ENCODE measurements at places on chromosomes 13 and 19.

DNA sequence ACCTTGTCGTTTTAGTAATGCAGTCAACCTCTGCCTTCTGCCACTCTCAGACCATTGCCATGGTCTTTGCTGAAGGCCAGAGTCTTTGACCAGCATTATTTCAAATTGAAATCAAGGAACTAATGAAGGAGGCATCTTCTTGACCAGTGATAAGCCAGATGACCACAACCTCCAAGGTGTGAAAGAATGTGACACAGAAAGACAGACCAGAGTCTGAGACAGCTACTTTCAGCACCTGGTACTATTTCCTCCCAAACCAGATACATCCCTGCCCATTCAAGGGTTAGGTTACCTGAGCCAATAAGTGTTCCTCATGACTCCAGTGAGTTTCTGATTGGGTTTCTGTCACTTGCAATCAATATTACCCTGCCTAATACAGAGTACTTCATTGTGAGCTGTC lies 20.3 kb upstream of the RNASEH2B start:
- DNase-seq: no peak

DNA sequence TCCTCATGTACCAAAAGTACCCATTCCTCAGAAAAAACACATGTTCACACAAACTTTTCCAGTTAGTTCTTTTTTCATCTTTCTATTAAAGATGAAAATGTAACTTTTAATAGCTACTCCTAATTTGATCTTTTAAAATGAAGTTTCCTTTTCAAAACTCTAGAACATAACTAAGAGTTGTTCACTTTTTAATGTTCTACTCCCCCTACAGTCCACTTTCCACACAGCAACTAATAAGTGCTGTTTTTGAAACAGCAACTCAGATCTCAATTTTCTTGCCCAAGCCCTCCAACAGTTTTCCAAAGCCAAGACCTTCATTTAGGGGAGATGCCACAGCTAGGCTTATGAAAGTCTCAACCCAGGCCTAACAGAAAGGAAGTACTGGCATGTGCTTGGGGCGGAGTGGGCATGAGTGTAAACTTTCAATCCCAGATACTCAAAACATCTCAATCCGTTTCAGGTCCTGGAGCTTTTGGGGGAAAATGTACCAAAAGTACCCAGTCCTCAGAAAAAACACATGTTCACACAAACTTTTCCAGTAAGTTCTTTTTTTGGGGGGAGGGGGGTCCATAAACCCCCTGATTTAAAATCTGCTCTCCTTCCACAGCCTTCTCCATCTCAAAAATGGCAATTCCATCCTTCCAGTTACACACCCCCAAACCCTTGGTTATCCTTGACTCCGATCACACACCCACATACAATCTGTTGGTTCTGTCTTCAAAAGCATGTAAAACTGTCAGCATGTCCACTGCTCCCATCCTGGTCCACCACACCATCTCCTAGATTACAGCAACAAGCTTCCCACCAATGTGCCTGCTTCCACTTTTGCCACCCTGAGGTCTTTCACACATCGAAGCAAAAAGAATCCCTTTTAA lies 2.0 kb downstream of the FBL start:
- peak; percentile 60 for DNase-seq

DNA sequence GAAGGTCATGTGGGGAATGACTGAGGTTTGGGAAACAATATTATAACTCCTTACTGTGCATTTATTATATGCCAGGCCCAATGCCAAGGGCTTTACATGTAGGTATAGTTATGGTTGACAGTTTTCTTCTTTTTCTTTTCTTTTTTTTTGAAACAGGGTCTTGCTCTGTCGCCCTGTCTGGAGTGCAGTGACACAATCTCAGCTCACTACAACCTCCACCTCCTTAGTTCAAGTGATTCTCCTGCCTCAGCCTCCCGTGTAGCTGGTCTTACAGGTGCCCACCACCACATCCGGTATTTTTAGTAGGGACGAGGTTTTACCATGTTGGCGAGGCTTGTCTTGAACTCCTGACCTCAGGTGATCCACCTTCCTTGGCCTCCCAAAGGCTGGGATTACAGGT lies 13.8 kb downstream of the RTN2 start:
- DNase-seq: no peak

GRCh38 chr13:25252225-25252624 lies 35.1 kb downstream of the MTMR6 start:
- no peak for DNase-seq

DNA sequence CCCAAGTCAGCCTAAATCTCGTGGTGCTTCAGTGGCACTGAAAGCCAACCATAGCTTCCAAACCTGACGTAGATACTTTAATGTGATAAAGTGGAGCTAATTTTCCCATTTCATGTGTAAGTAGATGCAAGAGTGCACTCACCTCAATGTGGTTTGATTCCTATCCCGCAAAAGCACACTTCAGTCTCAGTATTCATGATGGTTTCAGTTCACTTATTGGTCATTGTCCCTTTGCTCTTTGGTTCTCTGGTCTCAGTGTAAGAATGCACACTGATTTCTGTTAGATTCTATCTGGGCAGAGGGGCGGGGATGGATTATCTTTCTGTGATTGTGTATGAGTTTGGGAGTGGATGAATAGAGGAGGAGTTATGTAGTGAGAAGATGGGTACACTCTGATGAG lies 340.6 kb downstream of the KCNRG start:
- no peak for DNase-seq

DNA sequence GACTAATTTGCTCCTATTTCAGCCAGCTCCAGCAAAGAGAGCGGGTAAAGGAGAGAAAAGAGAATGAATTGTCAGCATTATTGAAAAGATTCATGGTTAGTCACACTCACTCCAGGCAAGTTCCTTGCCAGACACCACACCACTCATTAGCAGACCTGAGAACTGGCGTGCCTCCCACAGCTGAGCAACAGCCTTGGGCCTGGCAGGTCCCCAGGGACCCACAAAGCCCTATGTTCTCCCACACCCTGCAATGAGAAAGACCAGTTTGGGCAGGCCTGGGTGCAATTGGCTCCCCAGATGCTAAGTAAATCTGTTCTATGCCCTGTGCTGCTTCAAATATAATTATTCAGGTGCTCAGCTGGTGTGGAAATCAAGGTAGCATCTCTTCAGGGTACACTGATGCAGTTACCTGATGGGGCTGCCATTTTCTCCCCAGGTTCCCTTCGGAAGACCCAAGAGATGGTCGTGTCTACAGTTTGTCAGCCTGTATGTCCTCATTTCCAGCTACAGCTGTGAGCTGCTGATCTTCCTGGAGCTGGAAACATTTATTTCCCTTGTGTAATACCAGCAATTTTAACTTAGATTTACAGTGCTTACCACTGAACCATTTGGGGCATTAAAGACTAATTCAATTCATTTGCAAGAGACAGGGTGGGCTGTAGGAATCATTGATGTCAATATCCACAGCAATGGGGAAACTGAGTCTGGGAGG lies 405.0 kb downstream of the COG6 start:
- DNase-seq: peak; percentile 89

- no peak for DNase-seq
Measured at GRCh38 chr13:98955336-98955735, 22.5 kb downstream of the DOCK9 start.

- DNase-seq: no peak
Measured at GRCh38 chr13:77545626-77546412, 10.3 kb downstream of the SCEL start.

GRCh38 chr13:44240611-44241145 lies 132.9 kb upstream of the SERP2 start:
- DNase-seq: no peak

GRCh38 chr13:78024996-78025395 lies 106.4 kb upstream of the EDNRB start:
- no peak for DNase-seq

DNA sequence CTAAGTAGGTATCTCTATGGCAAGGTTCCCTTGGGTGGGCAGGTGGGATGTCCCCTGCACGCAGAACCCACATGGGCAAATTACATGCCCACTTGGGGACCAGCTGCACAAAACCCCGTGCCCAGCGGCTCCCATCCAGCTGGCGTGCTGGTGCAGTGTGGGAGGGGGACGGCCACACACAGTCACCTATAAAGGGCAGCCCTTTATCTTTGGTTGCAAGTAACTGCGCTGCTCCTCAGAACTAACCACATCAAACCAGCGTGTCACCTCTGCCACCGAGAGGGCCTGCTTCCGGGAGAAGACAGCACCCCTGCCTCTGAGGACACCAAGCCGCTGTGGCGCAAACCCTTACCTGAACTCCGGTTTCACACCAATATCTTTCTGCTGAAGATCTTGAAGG lies 32.2 kb downstream of the ANKRD27 start:
- no peak for DNase-seq

GRCh38 chr19:50710094-50710493 lies 9.5 kb downstream of the SHANK1 start:
- no peak for DNase-seq

DNA sequence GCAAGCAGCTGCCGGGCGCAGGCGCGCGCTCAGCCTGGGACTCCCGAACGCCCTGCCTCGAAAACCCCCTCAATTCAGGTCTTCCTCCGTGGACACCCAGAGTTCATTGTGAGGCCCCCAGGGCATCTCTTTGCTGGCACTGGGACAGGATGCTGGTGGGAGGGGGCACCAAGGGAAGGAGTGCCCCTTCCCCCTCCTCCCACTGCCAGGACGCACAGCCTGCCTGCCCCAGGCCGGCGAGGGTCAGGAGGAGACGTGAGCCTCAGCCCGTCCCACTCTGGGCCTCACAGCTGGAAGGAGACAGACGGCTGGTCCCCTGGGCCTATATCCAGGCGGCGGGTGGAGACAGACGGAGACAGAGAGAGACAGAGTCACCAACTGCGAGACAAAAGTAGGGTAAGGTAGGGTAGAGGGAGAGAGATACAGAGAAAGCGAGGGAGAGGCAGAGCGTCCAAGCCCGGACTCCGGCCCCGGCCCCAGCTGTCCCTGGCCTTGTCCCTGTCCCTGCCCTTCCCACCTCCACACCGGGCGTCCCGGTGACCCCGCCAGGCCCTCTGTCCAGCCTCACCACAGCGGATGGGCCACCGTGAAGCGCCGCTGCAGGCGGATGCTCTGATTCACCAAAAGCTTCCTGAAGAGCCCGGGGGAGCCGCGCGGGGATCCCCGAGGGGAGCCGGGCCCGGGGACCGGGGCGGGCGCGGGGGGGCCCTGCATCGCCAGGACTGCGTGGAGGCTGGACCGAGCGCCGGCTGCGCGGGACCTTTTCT lies at the start of gene PDE4C:
Gene PDE4C (minus strand): TSS at position 737 of the 767 bp plus-strand sequence. CDS start 23 bp downstream, at position 714.
- no peak for DNase-seq

GRCh38 chr13:105442949-105443699 lies 1092.3 kb downstream of the EFNB2 start:
- DNase-seq: peak; percentile 94

DNA sequence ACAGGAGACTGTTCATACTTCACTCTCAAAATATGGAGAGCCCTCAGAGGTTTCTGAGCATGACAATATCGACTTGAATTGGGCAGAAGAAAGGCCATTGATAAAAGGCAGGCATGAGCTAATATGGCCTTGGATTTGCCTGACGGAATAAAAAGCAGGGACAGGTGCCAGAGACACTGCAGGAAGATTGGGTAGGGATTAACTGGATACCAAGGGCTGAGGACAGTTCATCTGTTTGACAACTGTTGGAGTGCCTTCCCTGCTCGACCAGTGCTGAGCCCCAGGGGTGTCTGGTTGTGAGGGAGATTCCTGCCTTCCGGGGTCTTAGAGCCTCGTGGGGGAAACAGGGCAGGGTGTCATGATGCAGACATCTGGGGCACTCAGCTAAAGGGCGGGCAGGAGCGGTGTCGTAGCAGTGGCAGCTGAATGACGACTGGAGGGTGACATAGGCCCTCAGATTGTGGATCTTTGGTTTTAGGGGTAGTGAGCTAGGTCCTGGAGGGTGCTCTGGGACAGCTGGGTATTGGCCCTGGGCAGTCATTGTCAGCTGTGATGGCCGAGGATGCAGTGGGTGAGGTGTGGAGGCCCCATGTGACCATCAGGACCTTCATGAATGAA lies 12.3 kb downstream of the GATAD2A start:
- no peak for DNase-seq

DNA sequence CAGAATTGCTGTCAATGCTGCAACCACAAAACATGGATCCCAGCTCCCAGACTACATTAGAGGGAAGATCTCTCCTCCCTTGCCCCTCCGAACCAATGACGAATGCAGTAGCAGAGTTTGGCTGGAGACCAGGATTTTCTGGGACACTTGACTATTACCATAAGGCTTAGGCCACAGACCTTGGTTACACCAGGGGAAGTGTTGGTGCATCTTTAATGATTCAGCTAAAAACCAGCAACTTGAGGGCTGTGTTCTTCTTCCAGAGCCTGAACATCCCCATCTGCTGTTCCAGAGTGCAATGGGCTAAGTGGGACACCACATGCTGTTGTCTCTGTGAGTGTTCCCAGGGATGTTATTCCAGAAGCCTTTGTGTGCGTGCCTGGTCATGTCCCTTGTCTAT lies 528.2 kb downstream of the LMO7 start:
- DNase-seq: peak; percentile 3
